Osteocyte (in vitro differentiated cells): ENCODE measurements at places on chromosomes 5 and 9.
A peak's percentile ranks its signal among the peaks of the same experiment; 100 is the strongest.

- H3K36me3 ChIP-seq, result peaks cover 1% of the 10 kb centered on the region
- peaks cover 61% of the 10 kb centered on the region for H3K4me1 ChIP-seq
- DNase-seq, result no peak
Measured at GRCh38 chr9:110027671-110028081, 180.3 kb downstream of the C9orf152 start.

GRCh38 chr5:170612256-170612678 is 108.4 kb downstream of the KCNIP1 start:
- H3K4me3 ChIP-seq, result no peak overlapping the region
- no peaks in the 10 kb centered on the region for H3K36me3 ChIP-seq
- H3K27me3 ChIP-seq, result peaks cover 2% of the 10 kb centered on the region
- no peak overlapping the region for H3K27ac ChIP-seq

GRCh38 chr9:127170652-127171051 is 48.2 kb upstream of the ANGPTL2 start:
- no peak overlapping the region for H3K27ac ChIP-seq
- no peaks in the 10 kb centered on the region for H3K27me3 ChIP-seq
- no peaks in the 10 kb centered on the region for H3K36me3 ChIP-seq
- H3K4me3 ChIP-seq, result no peak overlapping the region
- peaks cover 21% of the 10 kb centered on the region for H3K4me1 ChIP-seq

GRCh38 chr5:59326596-59326995 is 566.9 kb downstream of the PDE4D start:
- peaks cover 17% of the 10 kb centered on the region for H3K4me1 ChIP-seq
- no peak overlapping the region for H3K27ac ChIP-seq

DNA sequence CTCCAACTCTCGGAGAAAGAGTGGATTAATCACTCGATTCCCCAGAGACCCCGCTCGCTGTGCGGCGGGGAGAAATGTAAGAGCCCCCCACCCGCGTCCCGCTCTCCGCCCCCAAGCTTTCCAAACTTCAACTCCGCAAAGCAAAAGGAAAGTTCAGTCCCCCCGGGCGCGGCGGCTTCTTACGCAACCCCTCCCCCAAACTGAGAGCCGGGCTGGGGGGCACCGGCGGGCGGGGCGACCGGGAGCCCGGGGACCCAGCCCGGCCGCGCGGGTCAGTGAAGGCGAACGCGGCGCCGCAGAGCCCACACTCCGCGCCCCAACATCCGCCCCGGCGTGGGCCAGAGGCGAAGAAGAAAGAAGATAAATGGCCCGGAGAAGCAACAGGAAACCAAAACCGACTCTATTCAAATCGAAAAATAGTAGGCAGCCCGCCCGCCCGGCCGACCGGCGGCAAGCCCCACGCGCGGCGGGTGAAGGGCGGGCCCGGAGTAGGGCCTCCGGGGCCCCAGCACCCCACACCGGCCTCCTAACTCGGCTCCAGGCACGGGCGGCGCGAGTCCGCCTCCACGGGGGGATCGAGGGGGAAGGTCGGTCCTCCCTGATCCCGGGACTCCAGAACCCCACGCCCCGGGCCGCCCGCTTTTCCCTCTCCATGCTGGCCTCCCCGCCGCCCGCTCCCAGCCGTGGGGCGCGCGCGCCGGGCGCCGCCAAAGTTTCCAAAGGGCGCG is 720 bp downstream of the NOTCH1 start:
- H3K27ac ChIP-seq, result no peak overlapping the region
- H3K4me1 ChIP-seq, result peaks cover 47% of the 10 kb centered on the region
- no peaks in the 10 kb centered on the region for H3K27me3 ChIP-seq
- H3K4me3 ChIP-seq, result peak overlapping the region; percentile 80
- H3K36me3 ChIP-seq, result peaks cover 4% of the 10 kb centered on the region
- no peak for DNase-seq

DNA sequence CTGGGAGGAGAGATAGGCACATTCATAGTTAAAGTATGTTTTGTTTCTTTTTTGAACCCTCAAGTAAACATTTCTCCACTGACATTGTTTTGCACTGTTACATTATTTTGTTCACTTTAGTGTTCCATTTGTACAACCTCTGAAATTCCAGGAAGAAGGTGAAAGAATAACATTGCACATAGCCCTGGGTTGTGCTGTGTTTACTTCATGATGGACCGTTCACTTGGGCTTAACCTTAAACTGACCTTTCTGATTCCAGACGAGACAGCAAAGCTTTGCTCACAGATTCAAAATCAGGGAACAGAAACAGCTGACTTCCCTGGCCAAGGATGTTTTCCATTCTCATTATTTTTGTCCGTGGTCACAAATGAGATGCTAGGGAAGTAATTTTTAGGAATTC is 42.8 kb upstream of the GDNF start:
- no peaks in the 10 kb centered on the region for H3K36me3 ChIP-seq
- peaks cover 36% of the 10 kb centered on the region for H3K27me3 ChIP-seq
- no peak overlapping the region for H3K27ac ChIP-seq
- no peaks in the 10 kb centered on the region for H3K4me1 ChIP-seq
